ENCODE measurements at places on chromosomes 6 and 20.

DNA sequence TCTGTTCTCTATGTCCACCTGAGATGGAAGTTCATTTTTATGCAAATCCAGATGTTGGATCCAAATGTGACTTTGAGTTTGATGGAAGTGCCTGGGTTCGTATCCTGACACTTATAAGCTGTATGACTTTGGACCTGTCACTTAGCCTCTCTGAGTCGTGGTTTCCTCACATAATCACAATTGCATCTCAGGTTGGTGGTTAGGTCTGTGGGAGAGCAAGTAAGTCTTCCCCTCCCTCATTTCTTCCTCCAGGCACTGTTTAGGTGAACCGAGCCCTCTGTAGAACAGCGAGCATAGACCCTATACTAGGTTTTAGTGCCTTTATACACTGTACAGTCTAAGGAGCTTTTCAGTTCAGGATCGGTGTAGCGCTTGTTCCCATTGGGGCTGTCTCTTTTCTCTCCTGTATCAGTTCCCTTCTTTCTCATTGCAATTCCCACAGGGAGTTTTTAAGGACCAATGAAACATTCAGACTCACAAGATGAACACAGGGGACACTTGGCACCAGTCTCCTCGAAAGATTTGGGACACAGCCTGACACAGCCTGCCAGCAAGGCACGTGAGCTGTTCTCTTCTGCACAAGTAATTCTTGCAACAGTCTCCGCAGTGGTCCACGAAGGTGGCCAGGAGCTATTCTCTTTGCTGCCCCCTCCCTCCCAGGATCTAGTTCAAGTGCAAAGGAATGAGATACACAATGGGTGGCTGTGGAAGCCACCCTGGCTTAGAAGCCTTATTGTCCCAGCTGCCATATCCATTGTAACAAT lies 11.8 kb downstream of the TOX2 start:
- DNase-seq = no peak

GRCh38 chr6:159817951-159818739 lies 18.1 kb downstream of the PNLDC1 start:
- DNase-seq = no peak

GRCh38 chr6:75436869-75437268 lies 56.7 kb downstream of the FILIP1 start:
- DNase-seq = no peak

DNA sequence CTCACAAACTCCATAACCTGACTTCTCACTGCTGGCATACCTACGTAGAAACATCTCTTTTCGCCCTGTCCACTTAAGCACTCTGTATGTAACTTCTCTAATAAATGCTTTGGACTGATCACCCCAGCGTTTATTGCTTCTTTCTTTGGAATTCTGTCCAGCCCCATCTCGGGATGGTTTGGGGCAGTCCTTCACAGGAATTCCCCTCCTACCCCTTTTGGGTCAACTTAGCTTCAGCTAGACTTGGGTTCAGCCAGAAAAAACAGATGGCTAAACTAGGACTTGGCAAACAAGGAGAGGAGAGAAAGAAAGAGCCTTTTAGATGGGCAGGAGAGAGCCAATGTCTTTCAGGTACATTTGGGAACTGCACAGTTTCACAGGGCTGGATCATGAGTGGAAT lies 3.9 kb upstream of the LTV1 start:
- no peak for DNase-seq

DNA sequence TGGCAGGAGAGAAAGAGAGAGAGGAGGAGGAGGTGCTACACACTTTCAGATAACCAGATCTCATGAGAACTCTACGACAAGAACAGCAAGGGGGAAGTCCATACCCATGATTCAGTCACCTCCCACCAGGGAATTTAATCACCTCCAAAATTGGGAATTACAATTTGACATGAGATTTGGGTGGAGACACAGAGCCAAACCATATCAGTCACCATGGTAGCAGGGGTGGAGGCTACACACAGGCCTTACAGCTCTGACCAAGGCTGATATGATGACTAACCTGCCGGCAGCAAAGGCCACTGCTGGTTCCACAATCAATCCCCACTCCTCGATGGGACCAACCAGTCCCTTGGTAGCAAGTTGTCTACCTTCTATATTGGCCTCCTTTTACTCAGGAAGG lies 13.6 kb upstream of the RBM24 start:
- no peak for DNase-seq

- peak; percentile 44 for DNase-seq
Observed at GRCh38 chr20:25338112-25339023, 52.3 kb downstream of the ABHD12 start.

DNA sequence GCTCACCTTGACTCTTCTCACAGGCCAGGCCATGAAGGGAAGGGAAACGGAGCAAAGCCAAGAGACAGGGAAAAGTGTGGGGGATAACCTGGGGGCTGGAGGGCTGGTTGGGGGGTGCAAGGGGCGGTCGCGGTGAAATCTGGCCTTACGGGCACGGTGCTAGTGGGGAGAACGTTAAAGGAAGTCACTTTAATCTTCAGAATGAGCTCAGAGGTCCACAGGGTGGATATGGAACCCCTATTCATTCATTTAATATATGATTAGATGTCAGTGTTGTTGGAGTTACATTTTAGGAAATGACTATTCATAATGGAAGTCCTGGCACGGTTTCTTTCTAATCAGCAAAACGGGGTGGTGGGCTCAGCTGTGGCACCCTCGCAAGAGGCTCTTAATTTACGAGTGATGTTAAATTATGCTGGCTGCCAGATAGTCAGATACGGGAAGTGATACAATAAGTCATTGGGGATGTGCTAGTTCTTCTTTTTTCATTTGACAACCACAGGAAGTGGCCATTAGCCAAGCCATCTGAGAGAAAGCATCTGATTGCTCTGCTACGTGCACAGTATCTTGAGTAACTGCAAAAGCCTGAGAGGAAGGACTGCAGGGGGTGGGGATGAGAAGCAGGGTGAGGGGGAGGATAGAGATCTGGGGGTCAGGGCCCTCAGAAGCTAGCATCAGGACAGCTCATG lies 253.0 kb downstream of the QKI start:
- no peak for DNase-seq

GRCh38 chr6:116571683-116572000 lies 338 bp downstream of the RWDD1 start:
- no peak for DNase-seq

- no peak for DNase-seq
Observed at GRCh38 chr6:142925575-142926110, 19.3 kb downstream of the HIVEP2 start.

- DNase-seq = no peak
Observed at GRCh38 chr6:5141046-5141445, 55.9 kb downstream of the PPP1R3G start.

DNA sequence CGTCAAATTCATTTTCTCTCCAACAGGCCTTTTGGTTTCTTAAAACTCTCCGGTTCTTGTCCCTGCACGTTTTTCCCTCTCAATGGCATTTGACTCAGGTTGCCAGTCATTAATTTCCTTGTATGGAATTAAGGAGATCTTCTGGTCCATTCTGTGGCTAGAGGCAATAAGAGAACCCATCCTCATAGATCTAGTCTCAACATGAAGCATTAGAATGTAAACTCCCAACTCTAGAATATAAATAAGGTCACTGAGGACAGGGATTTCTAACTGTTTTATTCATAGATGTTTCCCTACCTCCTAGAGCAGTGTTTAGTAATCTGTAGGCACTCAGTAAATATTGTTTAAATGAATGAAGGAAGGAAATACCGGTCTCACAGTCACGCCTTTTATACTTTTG lies 185.2 kb upstream of the FLRT3 start:
- DNase-seq = no peak

DNA sequence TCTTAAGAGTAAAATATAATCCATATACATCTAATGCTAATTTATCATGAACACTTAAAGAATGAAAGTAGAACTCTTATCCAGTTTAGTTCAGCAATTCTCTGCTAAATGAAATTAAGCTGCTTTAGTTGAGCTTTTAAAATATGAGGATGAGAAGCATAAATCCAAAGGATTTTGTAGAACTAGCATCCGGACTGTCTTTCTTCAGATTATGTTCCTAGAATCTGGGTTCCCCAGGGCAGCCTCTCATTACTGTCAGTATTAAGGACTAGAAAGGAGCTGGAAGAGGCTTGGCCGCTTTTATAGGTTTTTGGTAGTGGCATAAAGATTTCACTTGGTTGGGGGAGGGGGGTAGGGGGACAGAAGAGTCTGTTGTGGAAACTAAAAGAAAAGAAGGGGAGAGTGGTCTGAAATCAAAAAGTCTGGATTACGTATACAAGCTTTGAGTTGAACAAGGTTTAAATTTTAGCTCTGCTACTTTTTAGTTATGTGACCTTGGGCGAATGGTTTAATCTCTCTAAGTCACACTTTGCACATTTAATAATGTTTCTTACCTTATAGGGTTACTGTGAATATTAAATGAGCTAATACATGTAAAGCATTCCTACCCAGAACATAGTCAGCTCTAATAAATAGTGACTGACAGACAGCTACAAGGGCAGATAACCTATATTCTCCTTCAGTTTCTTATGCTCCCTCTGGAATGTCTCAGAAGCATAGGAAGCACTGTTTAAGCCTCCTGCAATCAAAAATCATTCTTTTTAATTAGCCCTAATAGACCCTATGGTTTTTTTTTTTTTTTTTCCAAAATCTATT lies 3.7 kb downstream of the SGK1 start:
- DNase-seq = no peak

GRCh38 chr6:109852713-109853112 lies 125.4 kb upstream of the GPR6 start:
- no peak for DNase-seq

- peak; percentile 94 for DNase-seq
Observed at GRCh38 chr6:14924126-14925024, 321.5 kb upstream of the JARID2 start.

DNA sequence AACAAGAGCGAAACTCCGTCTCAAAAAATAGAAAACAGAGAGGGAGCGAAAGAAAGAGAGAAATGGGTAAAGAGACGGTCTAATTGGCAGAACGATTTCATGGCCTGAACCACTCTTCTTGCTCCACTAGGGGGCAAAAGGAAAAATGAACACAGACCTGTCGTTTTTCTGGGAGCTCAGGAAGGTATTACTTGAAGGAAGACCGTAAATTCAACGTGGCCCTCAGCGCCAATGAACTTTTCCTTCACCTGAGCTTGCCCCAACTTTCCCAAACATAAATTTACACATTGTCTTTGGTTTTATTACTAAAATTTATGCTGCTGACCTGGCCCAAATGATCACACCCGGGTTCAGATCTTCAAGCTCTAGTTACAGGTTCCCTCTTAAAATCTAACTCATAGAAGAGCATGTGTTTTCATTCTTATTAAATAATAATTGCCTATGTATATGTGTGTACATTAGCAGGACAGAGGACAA lies 67.3 kb downstream of the ATP9A start:
- DNase-seq = no peak

GRCh38 chr20:48822178-48822577 lies 5.6 kb downstream of the PREX1 start:
- DNase-seq = no peak

GRCh38 chr6:46444772-46445454 lies 46.3 kb downstream of the RCAN2 start:
- no peak for DNase-seq

GRCh38 chr6:3005874-3006273 lies 6.2 kb downstream of the NQO2 start:
- no peak for DNase-seq

DNA sequence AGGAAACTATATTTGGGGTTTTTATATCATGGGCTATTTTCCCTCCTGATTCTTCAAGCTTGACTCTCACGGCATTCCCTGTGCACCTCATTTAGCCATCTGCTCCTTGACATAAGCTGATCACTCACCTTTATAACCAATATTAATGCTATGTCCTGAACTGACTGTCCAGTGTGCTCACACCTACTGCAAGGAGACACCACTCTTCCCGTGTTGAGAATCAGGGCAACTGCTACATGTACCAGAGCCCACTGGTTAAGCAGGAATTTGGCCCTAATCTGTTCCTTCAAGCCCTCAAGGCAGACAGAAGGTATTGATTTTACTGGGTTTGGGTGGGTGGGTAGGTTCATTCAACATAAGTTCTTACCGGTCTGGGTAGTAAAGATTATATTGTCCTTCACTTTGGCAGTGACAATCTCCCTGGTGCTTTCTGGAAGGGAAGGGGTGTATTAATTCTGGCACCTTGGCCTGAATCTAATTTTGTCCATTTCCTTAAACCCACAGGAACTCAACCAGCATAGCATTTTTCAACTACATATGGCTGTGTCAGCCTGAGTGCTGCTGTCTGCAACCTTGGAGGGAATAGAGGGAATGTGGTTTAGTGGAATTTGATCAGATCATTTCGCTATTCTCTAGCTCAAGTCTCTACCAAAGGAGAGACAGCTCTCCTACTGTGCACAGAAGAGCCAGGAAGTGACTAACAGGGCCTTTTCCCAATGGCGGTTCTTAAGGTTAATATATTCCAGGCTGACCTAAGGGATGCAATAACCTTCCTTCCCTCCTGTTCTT lies 293.2 kb downstream of the BTBD9 start:
- no peak for DNase-seq

GRCh38 chr6:85126485-85127167 lies 323.3 kb upstream of the NT5E start:
- DNase-seq = no peak

DNA sequence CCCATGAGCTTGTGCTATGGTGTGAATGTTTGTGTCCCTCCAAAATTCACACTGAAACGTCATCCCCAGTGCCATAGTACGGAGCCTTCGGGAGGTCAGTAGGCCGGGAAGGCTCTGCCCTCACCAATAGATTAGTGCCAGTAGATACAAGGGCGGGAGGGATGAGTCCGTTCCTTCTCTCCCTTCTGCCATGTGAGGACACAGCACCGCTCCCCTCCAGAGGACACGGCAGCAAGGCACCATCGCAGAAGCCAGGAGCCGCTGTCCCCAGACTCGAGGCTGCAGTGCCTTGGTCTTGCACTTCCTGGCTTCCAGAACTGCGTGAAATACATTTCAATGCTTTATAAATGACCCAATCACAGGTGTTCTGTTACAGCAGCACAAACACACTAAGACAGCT lies 39.2 kb upstream of the BHLHE23 start:
- no peak for DNase-seq

DNA sequence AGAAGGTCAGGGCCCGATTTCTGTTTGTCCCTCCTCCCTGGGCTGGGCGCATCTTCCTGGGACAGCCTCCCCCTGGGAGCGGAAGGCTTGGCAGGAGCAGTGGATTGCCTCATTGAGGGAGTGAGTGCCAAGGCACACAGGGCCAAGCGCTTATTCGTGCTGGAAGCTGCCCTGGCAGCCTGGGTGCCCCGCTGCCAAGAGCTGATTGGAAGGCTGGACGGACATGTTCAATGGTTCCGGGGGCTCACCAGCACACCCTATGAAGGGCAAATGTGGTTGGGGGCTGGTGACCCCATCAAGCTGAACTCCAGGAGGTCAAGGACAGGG lies 10.3 kb upstream of the ZNF831 start:
- no peak for DNase-seq

DNA sequence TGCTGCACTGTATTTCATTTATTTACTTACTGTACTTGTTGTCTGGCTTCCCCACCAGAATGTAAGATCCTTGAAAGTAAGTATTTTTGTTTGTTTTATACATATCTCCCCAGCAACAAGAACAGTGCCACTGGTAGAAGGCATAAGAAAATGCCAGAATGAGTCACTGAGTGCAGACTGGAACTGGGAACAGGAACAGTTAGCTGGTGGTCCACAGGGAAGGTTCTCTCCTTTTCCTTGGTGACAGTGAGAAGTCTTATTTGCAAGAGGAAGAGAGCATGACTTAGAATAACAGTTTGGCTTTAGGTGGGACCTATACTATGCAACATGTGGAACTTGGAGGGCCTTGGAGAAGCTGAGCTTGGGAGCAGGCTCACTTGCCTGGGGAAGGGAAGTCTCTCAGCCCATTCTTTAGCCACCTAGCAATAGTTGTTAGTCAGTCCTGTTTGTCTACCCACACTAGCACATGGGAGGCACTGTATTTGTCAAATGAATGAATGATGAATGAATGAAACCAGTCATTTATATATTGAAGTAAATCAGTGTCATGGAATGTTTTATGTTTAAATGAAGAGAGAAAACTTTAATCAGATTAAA lies 203.5 kb downstream of the KCNQ5 start:
- no peak for DNase-seq

All from NCI-H510A (cell line).